Thyroid gland (tissue), 4 donors: ENCODE measurements at places on chromosomes 7 and 10. TPM values are rescaled to one million over a fixed set of nuclear protein-coding genes. Genes with fewer than 3 reads are reported as not detected.

CYP3A7 gene
- not detected for total RNA-seq

HOXA2 gene
- total RNA-seq, result 0.78 TPM

HTR7 gene
- total RNA-seq, result 0.29 TPM

INMT gene
- 19.9 TPM for total RNA-seq

ABCB4 gene
- 4.3 TPM for total RNA-seq

NKX2-3 gene
- total RNA-seq, result 3.3 TPM

UNC5B gene
- 7.1 TPM for total RNA-seq
